ENCODE measurements at places on chromosomes 5 and 9. TPM values are rescaled to one million over a fixed set of nuclear protein-coding genes. Genes with fewer than 3 reads are reported as not detected.
A peak's percentile ranks its signal among the peaks of the same experiment; 100 is the strongest.

PCDHA3 gene
- total RNA-seq = 1.1 TPM

LHX3 gene
- not detected for total RNA-seq

ARL10 gene
- 6.8 TPM for total RNA-seq

WDR31 gene
- 3.2 TPM for total RNA-seq

SLC46A2 gene
- total RNA-seq = not detected

CNTNAP3 gene
- 9.8 TPM for total RNA-seq

C1QTNF2 gene
- 1.1 TPM for total RNA-seq

- no peaks in the 10 kb centered on the region for H3K27me3 ChIP-seq
- no peak overlapping the region for H3K4me3 ChIP-seq
- H3K4me1 ChIP-seq = no peaks in the 10 kb centered on the region
- H3K36me3 ChIP-seq = no peaks in the 10 kb centered on the region
- no peak overlapping the region for H3K27ac ChIP-seq
- DNase-seq = peak; percentile 61
These were observed 74.9 kb upstream of the PHYKPL start for GRCh38 chr5:178307267-178308045.

GRCh38 chr9:136387217-136387616 lies 12.8 kb downstream of the SNAPC4 start:
- H3K27ac ChIP-seq = no peak overlapping the region
- H3K36me3 ChIP-seq = peaks cover 84% of the 10 kb centered on the region
- no peak overlapping the region for H3K4me3 ChIP-seq
- H3K4me1 ChIP-seq = no peaks in the 10 kb centered on the region

DNA sequence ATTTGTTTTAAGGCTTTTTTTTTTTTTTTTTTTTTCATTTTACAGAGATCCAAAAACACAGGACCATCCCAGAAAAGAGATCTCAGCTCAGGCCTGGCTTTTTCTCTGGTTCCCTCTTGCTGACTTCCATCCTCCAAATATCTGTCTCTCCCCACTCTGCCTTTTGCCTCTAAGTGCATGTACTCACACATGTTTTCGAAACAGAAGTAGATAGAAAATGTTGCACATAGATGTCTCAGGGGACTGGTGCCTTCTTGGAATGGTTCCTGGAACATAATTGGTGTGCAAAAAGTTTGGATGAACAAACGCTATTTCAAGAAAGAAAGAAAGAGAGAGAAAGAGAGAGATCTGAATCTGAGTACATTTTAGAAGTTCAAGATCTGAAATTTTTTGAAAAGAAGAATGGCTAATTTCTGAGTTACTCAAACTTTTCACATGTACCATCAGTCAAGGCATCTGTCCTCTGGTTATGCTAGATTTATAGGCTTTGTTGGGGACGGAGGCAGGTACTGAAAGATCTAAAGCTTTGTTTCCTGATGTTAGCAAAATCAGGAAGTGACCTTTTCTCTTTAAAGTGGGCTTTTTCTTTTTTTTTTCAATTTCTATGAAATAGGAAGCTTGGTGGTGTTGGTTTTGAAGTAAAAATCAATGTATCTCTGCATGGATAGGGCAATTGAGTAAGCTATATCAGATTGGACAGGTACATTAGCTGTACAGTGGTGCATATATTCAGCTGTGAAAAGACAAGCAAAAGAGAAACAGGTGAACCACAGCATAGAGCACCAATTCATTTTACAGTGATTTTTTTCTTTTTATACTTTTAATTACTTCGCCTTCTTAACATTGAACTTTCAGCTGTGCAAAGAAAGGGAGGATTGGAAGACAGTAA lies 8.5 kb upstream of the TNFSF8 start:
- H3K4me3 ChIP-seq = no peak overlapping the region
- no peaks in the 10 kb centered on the region for H3K36me3 ChIP-seq
- DNase-seq = no peak
- H3K27ac ChIP-seq = no peak overlapping the region
- no peaks in the 10 kb centered on the region for H3K27me3 ChIP-seq

DNA sequence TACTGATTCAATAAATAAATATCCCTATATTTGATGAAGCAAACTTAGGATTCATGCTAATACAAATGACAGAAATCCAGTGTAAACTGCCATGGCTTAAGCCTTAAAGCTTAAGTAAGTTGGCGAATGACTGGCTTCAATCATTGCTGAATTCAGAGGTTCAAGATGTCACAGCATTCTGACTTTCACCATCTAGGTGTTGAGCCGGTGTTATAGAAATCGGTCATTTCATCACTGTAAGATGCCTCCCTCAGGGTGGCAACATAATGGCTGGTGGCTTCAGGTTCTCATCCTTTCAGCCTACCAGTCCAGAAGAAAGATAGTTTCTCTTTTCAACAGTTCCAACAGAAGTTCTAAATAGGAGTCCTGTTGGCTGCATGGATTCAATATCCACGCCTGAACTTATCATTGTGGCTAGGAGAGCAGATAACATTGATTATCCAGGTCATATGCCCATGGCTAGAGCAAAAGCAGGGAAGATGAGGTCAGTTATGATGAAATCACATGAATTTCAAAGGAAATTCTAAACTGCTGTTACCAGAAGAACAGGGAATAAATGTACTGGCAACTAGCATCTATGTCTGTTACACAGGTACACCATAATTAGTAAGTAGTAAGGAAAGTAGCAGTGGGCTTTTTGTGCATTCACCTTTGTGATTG lies 364.3 kb downstream of the ARRDC3 start:
- H3K27ac ChIP-seq = no peak overlapping the region
- no peak for DNase-seq

DNA sequence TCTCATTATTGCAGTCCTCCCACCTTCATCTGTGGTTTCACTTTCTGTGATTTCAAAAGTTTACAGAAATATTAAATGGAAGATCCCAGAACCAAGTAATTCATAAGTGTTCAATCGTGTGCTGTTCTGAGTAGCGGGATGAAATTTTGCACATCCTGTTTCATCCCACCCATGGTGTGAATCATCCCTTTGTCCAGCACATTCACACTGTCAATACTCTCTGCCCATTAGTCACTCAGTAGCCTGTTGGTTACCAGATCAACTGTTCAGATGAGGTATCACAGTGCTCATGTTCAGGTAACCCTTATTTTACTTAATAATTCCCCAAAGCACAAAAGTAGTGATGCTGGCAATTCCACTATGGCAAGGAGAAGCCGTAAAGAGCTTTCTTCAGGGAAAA lies 26.8 kb downstream of the FAM81B start:
- no peaks in the 10 kb centered on the region for H3K4me1 ChIP-seq
- H3K36me3 ChIP-seq = no peaks in the 10 kb centered on the region
- DNase-seq = no peak
- no peak overlapping the region for H3K27ac ChIP-seq
- H3K4me3 ChIP-seq = no peak overlapping the region

DNA sequence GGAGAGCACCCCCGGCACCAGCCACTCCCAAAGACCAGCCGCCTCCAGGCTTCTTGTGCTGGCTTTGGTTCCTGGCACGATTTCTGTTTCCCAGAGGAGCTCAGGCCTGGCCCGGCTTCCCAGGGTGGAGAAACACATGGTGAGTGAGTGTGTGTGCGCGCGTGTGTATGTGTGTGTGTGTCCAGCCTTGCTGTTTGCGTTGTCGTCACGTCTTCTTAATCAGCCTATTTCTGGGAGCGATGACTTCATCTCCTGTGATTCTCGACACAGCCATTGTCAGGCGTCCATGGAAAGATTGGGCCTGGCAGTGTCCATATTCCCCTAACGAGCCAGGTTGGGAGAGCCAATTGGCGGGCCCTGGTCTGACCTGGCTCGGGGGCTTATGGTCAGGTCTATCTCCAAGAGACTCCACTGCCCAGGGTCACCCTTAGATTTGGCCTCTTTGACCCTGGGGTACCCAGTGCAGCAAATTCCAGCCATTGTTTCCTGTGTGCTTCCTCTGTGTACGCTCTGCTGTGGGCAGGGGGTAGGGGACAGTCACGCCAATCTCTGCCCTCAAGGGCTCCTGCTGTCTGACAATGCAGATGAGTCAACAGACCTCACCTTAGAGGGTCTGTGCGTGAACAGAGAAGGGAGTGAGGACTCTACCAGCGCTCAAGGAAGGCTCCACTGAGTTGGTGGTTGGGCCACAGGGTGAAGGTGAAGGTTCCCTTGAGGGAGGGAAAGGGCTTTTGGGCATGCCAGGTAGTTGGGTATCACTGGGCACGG lies 73.8 kb downstream of the DAB2IP start:
- DNase-seq = peak; percentile 99
- no peaks in the 10 kb centered on the region for H3K27me3 ChIP-seq

DNA sequence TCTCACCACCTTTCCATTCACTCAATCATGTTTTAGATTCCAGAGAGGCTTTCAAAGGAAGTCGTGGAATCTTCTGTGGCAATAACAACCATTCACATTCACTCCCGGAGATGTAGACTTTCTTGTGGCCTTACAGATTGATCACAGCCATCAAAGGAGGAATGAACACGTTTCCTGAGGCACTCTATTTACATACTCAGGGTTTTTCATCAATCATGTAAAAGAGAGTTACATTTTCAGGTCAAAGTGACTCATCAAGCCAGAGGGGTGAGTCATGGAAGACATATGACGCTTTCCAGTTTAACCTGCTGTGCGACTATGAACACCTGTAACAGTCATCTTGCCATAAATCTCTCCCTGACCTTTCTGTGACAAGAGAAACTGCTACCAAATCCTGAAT lies 39.3 kb upstream of the RAD23B start:
- no peaks in the 10 kb centered on the region for H3K4me1 ChIP-seq
- no peak for DNase-seq
- H3K27ac ChIP-seq = no peak overlapping the region
- H3K4me3 ChIP-seq = no peak overlapping the region

DNA sequence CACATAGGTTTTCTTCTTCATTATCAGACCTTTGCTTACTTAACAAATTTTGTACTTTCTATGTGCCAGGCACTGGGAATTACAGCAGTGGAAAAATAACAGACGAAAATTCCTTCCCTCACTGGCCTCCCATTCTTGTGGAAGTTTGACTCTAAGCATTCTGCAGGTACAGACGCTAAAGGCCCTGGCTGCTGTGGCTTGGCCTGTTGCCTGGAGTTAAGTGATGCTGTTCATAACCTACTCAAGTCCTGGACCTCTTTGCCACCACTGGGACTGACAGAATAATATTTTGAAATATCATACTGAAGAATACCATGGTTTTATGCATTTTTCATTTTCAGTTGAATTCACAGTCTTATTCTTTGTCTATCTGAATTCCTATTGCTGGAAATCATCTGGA lies 97.3 kb upstream of the SPATA31C2 start:
- no peaks in the 10 kb centered on the region for H3K27me3 ChIP-seq
- no peaks in the 10 kb centered on the region for H3K36me3 ChIP-seq
- DNase-seq = no peak
- peaks cover 19% of the 10 kb centered on the region for H3K4me1 ChIP-seq

GRCh38 chr5:1658665-1659064 lies 134.9 kb upstream of the LPCAT1 start:
- no peaks in the 10 kb centered on the region for H3K36me3 ChIP-seq
- H3K4me3 ChIP-seq = no peak overlapping the region
- DNase-seq = no peak
- H3K4me1 ChIP-seq = no peaks in the 10 kb centered on the region
- peaks cover 4% of the 10 kb centered on the region for H3K27me3 ChIP-seq

- no peaks in the 10 kb centered on the region for H3K4me1 ChIP-seq
- H3K36me3 ChIP-seq = no peaks in the 10 kb centered on the region
- no peak overlapping the region for H3K27ac ChIP-seq
These were observed 72.5 kb downstream of the AMBP start for GRCh38 chr9:114005371-114006154.

GRCh38 chr9:100937382-100937781 lies 91.1 kb upstream of the PLPPR1 start:
- no peak for DNase-seq

Measured in sigmoid colon (tissue), 7 donors.